ENCODE measurements at places on chromosomes 12 and 14. TPM values are rescaled to one million over a fixed set of nuclear protein-coding genes. Genes with fewer than 3 reads are reported as not detected.

The SCNN1A gene
- 129 TPM for polyA plus RNA-seq

The FSCB gene
- not detected for polyA plus RNA-seq

The PRKD1 gene
- 5.2 TPM for polyA plus RNA-seq

The SLC25A21 gene
- polyA plus RNA-seq, result 0.26 TPM

The ANKRD33 gene
- polyA plus RNA-seq, result 0.24 TPM

The MYBPC1 gene
- 0.07 TPM for polyA plus RNA-seq

The KCNK10 gene
- not detected for polyA plus RNA-seq

The PPP2R5C gene
- polyA plus RNA-seq, result 104 TPM

The SMIM41 gene
- polyA plus RNA-seq, result 7.6 TPM

The SDSL gene
- 10.6 TPM for polyA plus RNA-seq

The ADAM21 gene
- polyA plus RNA-seq, result 0.14 TPM

The COQ6 gene
- polyA plus RNA-seq, result 20.4 TPM

The SPPL3 gene
- 14.2 TPM for polyA plus RNA-seq

The TAS2R8 gene
- polyA plus RNA-seq, result not detected

The STXBP6 gene
- polyA plus RNA-seq, result 10.1 TPM

The FOXA1 gene
- 14.3 TPM for polyA plus RNA-seq

The SLC25A47 gene
- polyA plus RNA-seq, result 0.06 TPM

The RNASE7 gene
- polyA plus RNA-seq, result 0.13 TPM

The UBR7 gene
- polyA plus RNA-seq, result 11.3 TPM

The BAZ2A gene
- 31.3 TPM for polyA plus RNA-seq

The PEBP1 gene
- 123 TPM for polyA plus RNA-seq

The RAD9B gene
- polyA plus RNA-seq, result 0.12 TPM

The EGLN3 gene
- polyA plus RNA-seq, result 3.3 TPM

The GPR84 gene
- polyA plus RNA-seq, result 0.73 TPM

The POU6F1 gene
- 9.4 TPM for polyA plus RNA-seq

The TEX22 gene
- polyA plus RNA-seq, result 0.17 TPM

The CISTR gene
- not detected for polyA plus RNA-seq

The TESPA1 gene
- 0.73 TPM for polyA plus RNA-seq

The HAL gene
- 7.9 TPM for polyA plus RNA-seq

The SERPINA12 gene
- polyA plus RNA-seq, result not detected

The RTL1 gene
- polyA plus RNA-seq, result not detected

The ITFG2 gene
- polyA plus RNA-seq, result 26.0 TPM

The ATL1 gene
- polyA plus RNA-seq, result 2.0 TPM

The COCH gene
- polyA plus RNA-seq, result 0.06 TPM

The GALC gene
- 10.0 TPM for polyA plus RNA-seq

The CEBPE gene
- polyA plus RNA-seq, result 0.16 TPM

The PPM1H gene
- polyA plus RNA-seq, result 2.0 TPM

The CCDC196 gene
- polyA plus RNA-seq, result not detected

The C12orf75 gene
- 7.0 TPM for polyA plus RNA-seq

The FAM181A gene
- polyA plus RNA-seq, result 3.4 TPM

The KANSL2 gene
- polyA plus RNA-seq, result 31.0 TPM

The KRT83 gene
- polyA plus RNA-seq, result not detected

The ASB2 gene
- polyA plus RNA-seq, result 2.9 TPM

The RNU6-7 gene
- polyA plus RNA-seq, result not detected

The RNU7-1 gene
- polyA plus RNA-seq, result not detected

The RILPL1 gene
- 10.8 TPM for polyA plus RNA-seq

The C12orf42 gene
- polyA plus RNA-seq, result 0.03 TPM

The PLEKHD1 gene
- 0.33 TPM for polyA plus RNA-seq
